ENCODE measurements at places on chromosomes 7 and 10.

DNA sequence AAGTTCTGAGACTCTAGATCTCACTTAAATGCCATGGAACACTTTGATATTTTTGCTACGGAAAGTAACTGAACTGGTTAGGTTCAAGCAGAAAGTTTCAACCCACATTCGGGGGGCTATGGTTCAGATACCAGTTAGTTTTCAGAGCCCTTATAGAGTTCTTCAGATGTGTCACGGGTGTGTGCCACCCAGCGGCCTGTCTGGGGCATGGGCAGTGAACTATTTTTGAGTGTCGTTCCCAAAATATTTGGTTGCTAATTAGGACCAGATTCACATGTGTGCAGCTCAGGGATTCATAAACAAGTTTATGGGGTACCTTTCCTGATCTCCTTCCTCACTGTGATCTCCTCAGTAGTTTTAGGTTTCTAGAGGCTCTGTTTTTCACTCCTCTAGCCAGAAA is 271.9 kb downstream of the C7orf25 start:
- no peak for DNase-seq

- DNase-seq = no peak
Observed at GRCh38 chr7:19352305-19352695, 207.1 kb upstream of the FERD3L start.

DNA sequence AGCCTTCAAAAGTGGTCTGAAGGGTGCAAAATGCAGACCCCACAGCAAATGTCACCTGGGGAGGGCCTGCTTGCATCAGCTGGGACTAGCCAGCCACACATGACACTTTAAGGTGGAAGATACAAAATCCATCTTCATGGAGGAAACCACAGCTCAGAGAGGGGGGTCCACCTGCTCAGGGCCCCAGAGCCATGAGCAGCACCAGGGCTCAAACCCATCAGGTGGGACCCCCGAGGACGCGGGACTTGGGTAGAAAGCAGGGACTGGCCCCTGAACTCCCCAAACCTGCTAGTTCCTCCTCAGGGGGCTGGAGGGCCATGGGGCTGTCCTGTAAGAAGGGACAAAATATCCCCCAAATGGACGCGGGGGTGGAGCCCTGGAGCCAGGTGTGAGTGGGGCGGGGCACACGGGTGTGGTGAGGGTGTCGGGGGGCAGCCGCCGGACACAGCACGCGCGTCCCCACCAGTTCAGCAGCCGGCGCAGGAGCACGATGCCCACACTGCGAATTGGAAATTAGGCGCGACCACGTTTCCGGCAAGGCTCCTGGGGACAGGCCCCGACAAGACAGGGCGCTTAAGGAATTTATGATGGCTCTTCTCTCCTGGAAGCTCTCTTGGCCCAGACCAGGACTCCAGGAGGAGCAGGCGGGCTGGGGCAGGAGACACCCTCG is 8.0 kb downstream of the PDGFA start:
- no peak for DNase-seq

DNA sequence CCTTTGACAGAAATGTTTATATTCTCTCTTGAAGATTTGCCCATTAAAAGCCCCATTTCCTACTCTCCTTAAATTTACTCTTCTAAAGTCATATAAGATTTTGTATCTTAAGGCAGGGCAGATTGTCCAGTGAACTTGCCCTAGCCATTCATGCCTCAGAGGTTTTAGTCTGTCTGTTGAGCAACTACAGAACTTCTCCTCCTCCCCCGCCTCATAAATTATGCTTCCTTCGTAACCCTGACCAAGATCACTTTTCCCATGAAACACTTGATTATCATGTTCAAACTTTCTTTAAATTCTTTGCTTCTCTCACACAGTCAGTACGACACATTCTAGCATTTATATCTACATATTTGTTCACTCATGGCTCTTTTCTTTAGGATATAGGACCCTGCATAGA is 621.3 kb downstream of the ANKRD7 start:
- no peak for DNase-seq

DNA sequence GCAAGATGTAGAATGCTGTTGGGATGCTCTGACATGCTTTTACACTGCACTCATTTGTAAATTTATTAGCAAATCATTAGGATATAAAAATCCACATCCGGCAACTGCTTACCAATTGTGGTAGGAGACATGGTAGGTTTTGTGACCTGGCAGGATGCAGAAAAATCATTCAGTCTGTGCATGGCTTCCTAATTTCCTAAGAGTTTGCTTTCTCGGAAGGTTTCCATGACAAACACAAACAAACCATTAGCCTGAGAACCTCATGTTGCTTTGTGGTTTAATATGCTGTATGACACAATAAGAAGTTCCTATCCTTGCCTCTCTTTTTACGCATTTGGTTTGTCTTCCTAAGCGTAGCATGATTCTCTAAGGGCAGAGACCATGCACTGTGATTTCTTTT is 14.7 kb upstream of the LMBR1 start:
- DNase-seq = no peak

DNA sequence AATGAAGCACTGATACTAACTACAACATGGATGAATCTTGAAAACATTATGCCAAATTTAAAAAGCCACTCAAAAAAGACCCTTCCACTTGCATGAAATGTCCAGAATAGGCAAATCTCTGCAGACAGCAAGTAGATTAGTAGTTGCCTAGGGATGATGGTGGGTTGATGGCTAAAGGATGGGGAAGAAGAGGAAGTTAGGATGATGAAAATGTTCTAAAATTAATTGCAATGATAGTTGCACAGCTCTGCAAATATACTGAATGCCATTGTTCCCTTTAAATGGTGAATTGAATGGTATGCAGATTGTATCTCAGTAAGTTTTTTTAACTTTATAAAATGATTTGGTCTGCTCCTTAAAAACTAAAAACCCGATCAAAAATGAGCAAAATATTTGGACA is 7.3 kb upstream of the LIPA start:
- no peak for DNase-seq
